Umbilical cord (tissue), 2 donors: ENCODE measurements at places on chromosomes 13 and 19. TPM values are rescaled to one million over a fixed set of nuclear protein-coding genes. Genes with fewer than 3 reads are reported as not detected.

Gene CEACAM20
- total RNA-seq: not detected

Gene N4BP2L1
- total RNA-seq: 9.6 TPM

Gene CYP4F2
- total RNA-seq: not detected

Gene TTYH1
- total RNA-seq: 0.24 TPM

Gene ZNF700
- 16.1 TPM for total RNA-seq

GRCh38 chr19:48837051-48837524 lies 797 bp upstream of the HSD17B14 start:
- peak; percentile 98 for DNase-seq

GRCh38 chr19:30393046-30393445 lies 20.9 kb downstream of the ZNF536 start:
- DNase-seq: no peak

GRCh38 chr19:46718157-46718933 lies 1.4 kb upstream of the PRKD2 start:
- no peak for DNase-seq

DNA sequence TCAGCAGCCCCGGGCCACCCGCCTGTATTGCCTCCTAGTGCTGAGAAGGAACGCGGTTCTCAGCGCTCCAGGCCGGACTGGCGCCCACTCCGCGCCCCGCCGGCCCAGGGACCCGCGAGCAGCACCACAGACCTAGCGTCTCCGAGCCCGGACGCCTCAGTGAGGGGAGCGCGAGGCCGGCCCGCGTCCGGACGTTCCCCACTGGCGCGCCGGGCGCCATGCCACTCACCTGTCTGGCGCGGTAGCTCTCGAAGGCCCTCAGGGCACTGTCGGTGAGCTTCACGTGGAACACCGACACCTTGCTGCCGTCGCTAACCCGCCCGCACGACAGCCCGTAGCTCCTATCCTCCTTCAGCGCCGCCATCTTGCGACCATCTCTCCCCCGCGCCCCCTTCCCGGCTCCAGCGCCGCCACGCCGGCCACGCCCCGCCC lies at the start of gene ELL:
Gene ELL, minus strand, starts transcription at position 379 of the 432 bp plus-strand sequence. Its CDS starts 15 bp downstream, at position 364.
- DNase-seq: no peak

DNA sequence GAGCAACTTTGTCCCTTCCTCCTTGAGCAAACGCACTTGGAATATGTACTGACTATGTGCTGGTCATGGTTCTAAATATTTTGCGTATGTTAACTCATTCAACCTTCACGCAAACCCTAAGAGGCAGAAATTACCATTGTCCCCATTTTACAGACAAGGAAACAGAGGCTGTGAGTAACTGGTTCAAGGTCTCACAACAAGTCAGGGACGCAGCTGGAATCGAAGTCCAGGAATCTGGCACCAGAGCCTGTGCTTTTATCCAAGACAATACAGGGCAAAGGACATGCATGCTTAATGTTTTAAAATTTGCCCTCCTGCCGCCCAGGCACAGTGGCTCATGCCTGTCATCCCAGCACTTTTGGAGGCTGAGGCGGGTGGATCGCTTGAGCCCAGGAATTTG lies 5.1 kb downstream of the FXYD5 start:
- no peak for DNase-seq

DNA sequence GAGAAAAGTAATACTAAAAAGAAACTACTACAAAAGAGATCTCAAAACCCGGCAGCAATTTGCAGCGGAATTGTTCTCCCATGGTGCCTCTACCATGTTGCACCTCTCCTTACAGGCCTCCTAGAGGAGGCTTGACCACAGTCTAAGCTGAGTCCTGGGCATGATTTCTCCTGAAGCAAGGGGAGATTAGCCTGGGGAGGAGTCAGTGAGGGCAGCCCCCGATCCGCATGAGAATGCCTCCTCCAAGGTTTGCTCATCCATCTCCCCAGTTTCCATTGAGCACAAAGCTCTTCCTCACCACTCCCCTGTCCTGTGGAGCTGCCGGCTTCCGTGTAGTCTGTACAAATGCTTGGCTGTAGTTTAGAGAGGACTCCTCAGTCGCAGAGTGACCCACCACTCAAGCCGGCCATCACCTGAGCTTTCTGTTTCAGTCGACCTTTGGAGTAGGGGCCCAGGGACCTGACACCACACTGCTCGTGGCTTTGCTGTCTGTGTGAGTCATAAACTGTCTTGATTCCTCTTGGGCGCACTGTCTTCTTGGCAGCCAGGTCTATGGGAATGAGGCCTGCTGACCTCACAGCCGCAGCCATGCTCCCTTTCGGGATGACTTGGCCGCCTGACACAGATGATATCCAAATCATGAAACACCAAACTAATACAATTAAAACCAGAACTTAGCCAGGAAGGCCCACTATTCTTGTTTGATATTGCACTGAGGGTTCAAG lies 72.3 kb downstream of the C1QTNF9 start:
- DNase-seq: no peak

DNA sequence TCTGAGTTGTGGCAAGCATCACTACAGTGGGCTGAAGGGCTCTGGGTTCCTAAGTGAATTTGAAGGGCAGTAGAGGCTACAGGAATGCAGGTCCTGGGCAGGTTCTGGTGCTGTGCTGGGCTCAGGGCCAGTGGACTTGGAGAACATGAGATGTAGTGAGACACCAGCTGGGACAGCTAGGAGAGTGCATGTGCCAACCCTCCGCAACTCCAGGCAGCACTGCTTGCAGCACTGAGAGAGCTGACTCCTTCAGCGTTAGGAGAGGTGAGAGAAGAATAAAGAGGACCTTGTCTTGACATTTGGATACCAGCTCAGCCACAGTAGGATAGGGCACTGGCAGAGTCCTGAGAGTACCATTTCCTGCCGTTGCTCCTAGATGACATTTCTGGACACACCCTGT lies 739.9 kb upstream of the PRR20A start:
- DNase-seq: no peak

- DNase-seq: peak; percentile 41
Measured at GRCh38 chr19:18317961-18318800, 4.7 kb downstream of the LSM4 start.

DNA sequence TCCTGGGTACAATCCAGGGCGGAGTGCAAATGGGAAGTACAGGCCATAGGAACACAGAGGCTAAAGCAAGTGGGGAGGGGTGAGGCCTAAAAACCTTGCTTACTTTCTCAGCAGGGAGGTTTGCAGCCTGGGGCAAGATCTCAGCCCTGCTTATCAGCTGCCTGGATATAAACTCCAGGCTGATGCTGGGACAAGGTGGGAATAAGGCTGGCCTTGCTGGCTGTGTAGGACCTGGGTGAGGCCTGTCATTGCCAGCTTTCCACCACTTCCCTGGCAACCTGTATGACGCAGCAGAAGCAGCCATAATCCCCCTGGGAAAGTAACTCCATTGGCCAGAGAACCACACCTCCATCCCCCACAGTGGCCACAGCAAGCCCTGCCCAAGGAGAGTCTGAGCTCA lies 279.1 kb upstream of the ATXN8OS start:
- no peak for DNase-seq
